ENCODE measurements at places on chromosomes 16 and 17.
A peak's percentile ranks its signal among the peaks of the same experiment; 100 is the strongest.

DNA sequence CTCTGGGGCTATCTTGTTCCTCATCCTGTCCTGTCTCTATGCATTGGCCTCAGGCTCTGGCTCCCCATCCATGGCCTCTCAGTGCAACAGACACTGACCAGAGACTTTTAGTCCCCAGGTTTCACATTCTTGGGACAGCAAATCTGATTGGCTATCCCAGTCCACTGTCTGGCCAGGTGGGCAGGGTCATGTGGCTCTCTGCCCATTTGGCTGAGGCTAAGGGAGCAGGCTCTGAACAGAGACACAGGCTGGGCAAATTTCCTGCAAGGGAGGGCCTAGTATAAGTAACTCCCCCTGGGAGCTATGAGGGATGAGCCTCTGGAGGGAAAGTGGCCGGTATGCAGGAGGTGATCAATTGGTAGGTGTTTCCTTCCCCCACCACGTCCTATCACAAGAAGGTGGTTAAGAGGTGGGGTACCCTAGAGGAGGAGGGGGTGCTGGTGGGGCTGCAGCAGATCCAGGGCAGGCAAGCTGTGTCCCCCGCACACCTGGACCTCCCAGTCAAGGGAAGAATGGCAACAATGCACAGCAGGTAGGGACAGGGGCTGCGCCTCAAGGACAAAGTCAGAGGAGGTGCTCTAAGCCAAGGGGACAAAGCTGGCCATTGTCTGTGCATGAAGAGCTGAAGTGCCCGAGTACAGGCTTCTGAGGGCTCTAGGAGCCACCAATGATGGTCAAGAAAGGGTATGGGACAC, 13.2 kb downstream of the XYLT2 start:
- no peak for DNase-seq

GRCh38 chr16:46649588-46650253, 28.5 kb upstream of the SHCBP1 start:
- DNase-seq: no peak

DNA sequence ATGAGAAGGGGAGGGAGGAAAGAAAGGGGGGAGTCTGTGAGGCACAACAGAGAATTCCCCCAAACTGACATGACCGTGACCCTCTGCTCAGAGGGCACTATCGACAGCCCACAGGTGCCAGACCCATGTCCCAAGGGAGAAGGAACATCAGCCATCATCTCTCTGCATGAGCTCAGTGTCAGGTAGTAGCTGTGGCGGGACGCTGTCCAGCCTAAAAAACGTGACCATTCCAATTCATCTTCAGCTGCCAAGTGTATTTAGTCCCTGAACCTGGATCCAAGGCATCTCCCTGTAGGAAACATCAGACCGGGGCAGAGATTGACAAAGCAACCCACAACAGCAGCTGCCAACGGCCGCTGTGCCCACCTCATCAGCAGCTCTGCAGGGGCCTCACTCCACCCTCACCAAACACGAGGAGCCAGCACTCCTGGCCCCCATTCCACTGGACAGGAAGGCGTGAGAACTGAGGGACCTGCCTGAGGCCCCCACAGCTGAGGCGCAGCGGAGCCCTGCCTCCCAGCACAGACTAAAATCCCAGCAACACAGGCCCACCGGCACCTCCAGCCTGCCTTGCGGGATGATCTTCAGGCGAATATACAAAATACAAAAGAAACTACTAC, 8.6 kb downstream of the TAF1C start:
- no peak for DNase-seq

GRCh38 chr16:67301080-67301782, 21.9 kb downstream of the PLEKHG4 start:
- no peak for DNase-seq

DNA sequence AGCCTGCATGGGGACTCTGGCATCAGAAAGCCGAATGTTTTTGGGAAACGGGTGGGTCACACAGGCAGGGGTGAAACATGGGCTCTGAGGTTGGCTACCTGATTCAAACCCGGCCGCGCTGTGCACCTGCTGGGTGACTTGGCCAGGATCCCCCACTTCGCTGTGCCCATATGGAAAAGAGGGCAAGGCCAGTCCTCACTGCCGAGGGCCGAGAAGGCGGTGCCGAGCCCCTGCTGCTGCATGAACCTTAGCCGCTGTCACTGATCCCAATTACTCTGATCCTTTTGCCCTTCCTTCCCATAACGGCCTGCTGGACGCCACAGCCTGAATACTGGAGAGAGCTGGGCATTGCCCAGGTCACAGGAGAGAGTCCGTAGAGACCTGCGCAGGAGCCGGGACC, 17.7 kb downstream of the KDM8 start:
- DNase-seq: no peak

- DNase-seq: no peak
Measured at GRCh38 chr17:66647391-66647983, 187.4 kb upstream of the CACNG5 start.

- no peak for DNase-seq
Measured at GRCh38 chr17:40075942-40076498, 13.3 kb downstream of the THRA start.

GRCh38 chr17:42586514-42587230, 9.1 kb upstream of the PSMC3IP start:
- DNase-seq: no peak

DNA sequence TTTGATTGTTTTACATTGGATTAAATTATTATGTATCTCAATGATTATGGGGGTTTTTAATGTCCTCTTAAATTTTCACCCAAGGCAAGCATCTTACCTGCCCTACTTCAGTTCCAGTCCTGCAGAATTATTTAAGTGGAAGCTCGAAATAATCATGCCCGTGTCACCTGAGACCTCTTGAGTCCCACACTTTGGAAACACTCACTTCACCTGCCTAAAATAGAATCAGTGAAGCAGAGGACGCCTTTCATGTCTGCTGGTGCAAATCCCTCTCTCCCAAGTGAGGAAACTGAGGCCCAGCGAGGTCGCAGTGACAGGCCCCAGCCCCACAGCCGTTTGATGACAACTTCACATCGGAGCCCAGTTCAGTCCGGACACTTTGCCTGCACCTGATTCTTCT, 284.6 kb downstream of the C16orf95 start:
- no peak for DNase-seq

- peak; percentile 45 for DNase-seq
Measured at GRCh38 chr16:88886845-88887521, 20.5 kb upstream of the PABPN1L start.

GRCh38 chr17:46977348-46977747, 1.7 kb downstream of the RPRML start:
- DNase-seq: peak; percentile 22

DNA sequence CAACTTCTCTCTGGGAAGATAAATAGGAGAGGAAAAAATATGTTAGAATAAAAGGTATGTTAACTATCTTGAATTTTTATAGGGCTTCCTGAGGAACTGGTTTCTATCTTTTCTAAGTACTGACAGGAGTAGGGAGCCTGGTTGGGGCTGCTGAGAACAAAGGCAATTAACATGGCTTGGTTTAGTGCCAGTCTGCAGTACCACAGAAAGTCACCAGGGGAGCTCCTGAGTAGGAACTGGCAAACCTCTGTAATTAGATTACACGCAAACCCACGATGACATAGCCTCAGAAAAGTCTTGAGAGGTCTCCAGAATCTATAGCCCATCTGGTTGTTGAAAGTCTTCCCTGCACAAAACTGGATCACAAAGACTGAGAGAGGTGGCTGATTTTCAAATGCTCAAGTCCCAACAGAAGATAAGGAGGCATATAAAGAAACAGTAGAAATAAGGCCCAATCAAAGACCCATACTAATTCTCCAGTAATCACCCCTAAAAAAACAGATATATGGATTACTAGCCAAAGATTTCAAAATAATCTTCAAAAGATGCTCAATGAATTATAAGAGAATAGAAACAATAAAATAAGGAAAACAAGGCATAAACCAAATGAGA, 11.7 kb upstream of the CNTNAP4 start:
- DNase-seq: no peak

DNA sequence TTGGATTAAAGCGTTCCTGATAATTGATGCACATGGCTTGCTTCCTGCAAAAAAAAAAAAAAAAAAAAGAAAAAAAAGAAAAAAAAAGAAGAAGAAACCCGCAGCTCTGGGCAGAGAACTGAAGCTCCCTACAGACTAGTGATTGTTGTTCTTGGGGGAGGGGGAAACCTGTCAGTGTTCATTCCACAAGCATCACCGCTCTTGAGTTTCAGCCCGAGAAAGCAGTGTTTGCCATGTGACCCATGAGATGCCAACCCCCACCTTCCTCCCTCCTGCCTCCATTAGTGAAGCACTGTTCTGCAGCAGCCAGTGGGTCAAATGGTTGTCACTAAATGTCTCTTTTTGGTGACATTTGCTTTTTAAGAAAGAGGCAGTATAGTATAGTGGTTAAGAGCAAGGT, 1.7 kb downstream of the USP43 start:
- no peak for DNase-seq

GRCh38 chr16:23967775-23968174, 132.0 kb downstream of the PRKCB start:
- no peak for DNase-seq

- DNase-seq: no peak
Measured at GRCh38 chr17:7887038-7887481, 1.5 kb upstream of the CHD3 start.

DNA sequence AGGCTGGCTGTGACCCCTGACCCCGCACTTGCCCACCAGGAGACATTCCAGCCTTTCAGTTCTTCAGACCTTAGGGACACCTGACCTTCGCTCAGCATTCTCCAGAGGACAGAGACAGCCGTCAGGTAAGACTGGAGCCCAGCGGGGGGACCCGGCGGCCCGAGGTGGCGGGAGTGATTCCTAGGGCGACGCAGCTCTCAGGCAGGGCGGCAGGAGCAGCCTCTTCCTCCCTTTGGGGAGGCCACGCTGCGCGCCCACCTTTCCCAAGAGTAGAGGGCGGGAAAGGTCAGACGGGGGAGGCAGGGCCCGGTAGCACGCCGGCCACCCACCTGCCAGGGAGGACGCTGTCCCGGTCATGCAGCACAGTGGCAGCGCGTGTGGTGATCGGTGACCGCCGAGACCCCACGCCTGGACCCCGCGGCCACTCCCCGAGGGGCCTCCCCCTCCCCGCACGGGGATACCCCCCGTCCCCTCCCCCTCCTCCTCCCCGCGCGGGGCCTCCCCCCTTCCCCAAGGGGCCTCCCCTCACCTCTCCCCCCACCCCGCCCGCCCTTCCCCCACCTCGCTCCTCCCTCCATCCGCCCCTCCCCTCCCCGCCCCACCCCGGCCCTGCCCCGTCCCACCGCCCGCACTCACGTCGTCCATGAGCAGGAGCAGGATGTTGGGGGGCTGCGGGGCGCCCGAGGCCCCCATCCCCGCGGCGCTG, 472 bp downstream of the GALNS start:
- DNase-seq: no peak

GRCh38 chr17:58032691-58033415, 25.8 kb upstream of the SRSF1 start:
- no peak for DNase-seq

DNA sequence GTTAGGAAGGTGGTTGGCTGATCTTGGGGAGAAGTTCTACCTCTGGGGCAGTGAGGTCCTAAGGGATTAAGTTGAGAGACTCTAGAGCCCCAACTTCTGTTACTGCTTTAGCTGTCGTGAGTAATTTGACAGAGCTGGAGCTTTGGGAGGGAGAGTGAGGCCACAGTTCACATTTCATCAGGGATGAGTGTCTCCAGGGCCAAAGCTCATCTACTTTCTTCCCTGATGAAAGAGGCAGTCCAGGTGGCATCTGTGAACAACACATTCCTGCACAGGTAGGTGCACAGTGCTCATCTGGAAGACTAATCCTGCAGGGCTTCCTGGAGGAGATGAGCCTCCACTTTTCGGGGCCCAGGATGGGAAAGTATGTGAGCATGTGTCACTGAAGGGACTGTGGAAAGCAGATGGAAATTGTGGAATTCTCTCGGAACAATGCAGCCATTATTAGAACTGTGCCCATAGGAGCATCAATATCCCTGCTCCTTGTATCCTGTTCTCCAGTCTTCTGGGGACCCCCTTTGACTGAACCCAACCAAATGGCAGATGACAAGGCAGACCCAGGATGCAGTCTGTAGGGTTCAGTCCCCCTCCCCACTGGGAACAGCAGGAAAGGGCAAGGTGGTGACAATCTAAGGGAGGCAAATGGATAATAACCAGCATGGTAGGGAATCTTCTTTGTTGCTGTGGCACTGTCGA, 9.0 kb downstream of the DYNLL2 start:
- no peak for DNase-seq

GRCh38 chr16:89957216-89957785, 8.7 kb downstream of the DEF8 start:
- no peak for DNase-seq
